ENCODE measurements at places on chromosomes 7 and 10. TPM values are rescaled to one million over a fixed set of nuclear protein-coding genes. Genes with fewer than 3 reads are reported as not detected.

The PALD1 gene
- total RNA-seq = 3.0 TPM

The GPR158 gene
- total RNA-seq = 0.64 TPM

The CPA2 gene
- total RNA-seq = 0.87 TPM

The FAS gene
- 8.1 TPM for total RNA-seq

The CRPPA gene
- total RNA-seq = 2.4 TPM

The EPO gene
- total RNA-seq = not detected

The SSC4D gene
- total RNA-seq = 1.6 TPM

The RAMP3 gene
- 0.13 TPM for total RNA-seq

GRCh38 chr10:42790835-42791234 is 8.2 kb downstream of the BMS1 start:
- no peak for DNase-seq
- H3K27me3 ChIP-seq = no peaks in the 10 kb centered on the region
- no peak overlapping the region for H3K4me3 ChIP-seq
- H3K4me1 ChIP-seq = no peaks in the 10 kb centered on the region
- peaks cover 55% of the 10 kb centered on the region for H3K36me3 ChIP-seq

DNA sequence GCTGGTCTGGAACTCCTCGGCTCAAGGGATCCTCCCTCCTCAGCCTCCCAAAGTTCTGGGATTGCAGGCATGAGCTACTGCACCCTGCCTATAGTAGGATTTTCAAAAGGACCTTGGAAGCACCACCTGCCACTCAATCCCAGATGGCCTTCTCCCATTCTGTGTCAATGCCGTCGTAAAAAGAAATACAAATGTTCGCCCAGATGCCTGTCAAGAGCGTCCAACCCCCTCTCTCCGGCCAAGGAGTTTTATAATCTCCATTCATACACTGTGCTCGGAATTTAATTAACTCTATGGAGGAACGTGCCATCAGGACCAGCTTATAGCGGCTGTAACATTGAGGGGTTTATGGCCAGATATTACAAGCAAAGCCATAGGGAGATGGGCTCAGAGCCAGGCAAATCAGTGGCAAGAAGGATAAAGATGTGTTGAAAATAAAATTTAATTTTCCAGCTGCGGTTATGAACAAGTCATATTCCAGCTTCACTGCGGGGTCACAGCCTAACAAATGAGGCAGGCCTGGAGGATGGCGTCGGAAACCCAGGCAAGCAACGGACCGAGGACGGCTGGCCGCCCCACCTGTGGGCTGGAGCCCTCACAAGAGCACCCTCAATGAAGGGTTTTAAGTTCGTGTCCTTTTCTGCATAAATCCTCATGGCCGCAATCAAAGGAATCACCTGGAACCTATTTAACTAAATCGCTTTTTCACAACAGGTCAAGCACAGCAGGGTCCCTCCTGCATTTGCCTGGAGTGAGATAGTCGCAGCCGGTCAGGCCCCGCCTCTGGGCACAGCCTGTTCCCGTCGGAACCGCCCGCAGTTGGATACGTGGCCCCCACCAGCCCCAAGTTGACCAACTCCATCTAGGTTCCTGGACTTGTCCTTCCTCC is 374.5 kb upstream of the FOXK1 start:
- no peak overlapping the region for H3K27ac ChIP-seq
- no peaks in the 10 kb centered on the region for H3K4me1 ChIP-seq
- H3K4me3 ChIP-seq = no peak overlapping the region
- peaks cover 4% of the 10 kb centered on the region for H3K27me3 ChIP-seq
- H3K36me3 ChIP-seq = no peaks in the 10 kb centered on the region

GRCh38 chr10:45144326-45145070 is 143.8 kb downstream of the ZNF22 start:
- no peak for DNase-seq
- no peaks in the 10 kb centered on the region for H3K4me1 ChIP-seq

GRCh38 chr7:136102881-136103280 is 125.7 kb upstream of the MTPN start:
- no peaks in the 10 kb centered on the region for H3K27me3 ChIP-seq
- no peaks in the 10 kb centered on the region for H3K36me3 ChIP-seq
- H3K4me3 ChIP-seq = no peak overlapping the region
- no peaks in the 10 kb centered on the region for H3K4me1 ChIP-seq
- no peak for DNase-seq

DNA sequence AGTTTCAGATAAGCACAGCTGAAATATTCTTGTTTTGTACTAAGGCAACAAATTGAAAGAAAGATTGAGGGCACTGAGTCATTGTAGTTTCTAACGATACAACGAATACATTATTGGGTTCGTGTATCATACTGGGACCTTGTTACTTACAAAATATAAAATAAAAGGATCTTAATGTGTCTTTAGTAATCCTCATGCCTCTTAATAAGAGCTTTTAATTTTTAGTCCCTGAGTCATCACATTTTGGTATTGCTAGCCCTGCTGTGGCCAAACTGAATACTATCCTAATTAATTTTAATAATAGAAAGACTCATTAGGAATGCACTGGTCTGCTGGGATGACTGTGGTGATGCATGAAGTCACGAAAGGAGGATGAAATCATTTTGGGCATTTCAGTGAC is 309.7 kb downstream of the EXOC4 start:
- H3K27me3 ChIP-seq = no peaks in the 10 kb centered on the region
- no peak overlapping the region for H3K4me3 ChIP-seq
- no peaks in the 10 kb centered on the region for H3K4me1 ChIP-seq

GRCh38 chr10:100520811-100521210 is 1.1 kb upstream of the SEC31B start:
- no peaks in the 10 kb centered on the region for H3K4me1 ChIP-seq
- H3K4me3 ChIP-seq = no peak overlapping the region
- no peak overlapping the region for H3K27ac ChIP-seq

- H3K4me1 ChIP-seq = no peaks in the 10 kb centered on the region
- no peak for DNase-seq
- H3K27ac ChIP-seq = no peak overlapping the region
- H3K4me3 ChIP-seq = no peak overlapping the region
Measured at GRCh38 chr10:600876-601659, 88.4 kb downstream of the DIP2C start.

DNA sequence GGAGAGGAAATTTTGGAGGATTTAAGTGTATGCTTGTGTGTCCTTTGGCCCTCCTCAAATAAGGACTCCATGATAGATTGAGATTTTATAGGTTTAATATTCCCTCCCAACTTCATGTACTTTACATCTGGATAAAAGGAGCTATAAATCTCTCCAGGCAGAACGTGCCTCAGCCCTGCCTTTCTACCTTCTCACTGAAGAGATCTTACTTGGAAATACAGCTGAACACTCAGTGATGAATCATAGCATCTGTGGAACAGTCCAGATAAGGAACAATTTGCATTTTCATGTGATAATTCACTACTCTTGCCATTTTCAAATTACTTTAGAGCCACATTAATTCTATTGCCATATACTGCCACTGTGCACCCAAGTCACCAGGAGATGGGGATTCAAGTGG is 364.6 kb upstream of the PODXL start:
- no peak for DNase-seq

GRCh38 chr10:43361547-43362190 is 9.8 kb upstream of the FXYD4 start:
- H3K27me3 ChIP-seq = no peaks in the 10 kb centered on the region
- H3K4me1 ChIP-seq = peaks cover 10% of the 10 kb centered on the region
- H3K36me3 ChIP-seq = no peaks in the 10 kb centered on the region
- peak overlapping the region; percentile 76 for H3K4me3 ChIP-seq
- DNase-seq = no peak

GRCh38 chr10:103449208-103450144 is 2.7 kb downstream of the CALHM2 start:
- peaks cover 17% of the 10 kb centered on the region for H3K4me1 ChIP-seq
- DNase-seq = no peak
- no peaks in the 10 kb centered on the region for H3K27me3 ChIP-seq
- no peak overlapping the region for H3K27ac ChIP-seq

DNA sequence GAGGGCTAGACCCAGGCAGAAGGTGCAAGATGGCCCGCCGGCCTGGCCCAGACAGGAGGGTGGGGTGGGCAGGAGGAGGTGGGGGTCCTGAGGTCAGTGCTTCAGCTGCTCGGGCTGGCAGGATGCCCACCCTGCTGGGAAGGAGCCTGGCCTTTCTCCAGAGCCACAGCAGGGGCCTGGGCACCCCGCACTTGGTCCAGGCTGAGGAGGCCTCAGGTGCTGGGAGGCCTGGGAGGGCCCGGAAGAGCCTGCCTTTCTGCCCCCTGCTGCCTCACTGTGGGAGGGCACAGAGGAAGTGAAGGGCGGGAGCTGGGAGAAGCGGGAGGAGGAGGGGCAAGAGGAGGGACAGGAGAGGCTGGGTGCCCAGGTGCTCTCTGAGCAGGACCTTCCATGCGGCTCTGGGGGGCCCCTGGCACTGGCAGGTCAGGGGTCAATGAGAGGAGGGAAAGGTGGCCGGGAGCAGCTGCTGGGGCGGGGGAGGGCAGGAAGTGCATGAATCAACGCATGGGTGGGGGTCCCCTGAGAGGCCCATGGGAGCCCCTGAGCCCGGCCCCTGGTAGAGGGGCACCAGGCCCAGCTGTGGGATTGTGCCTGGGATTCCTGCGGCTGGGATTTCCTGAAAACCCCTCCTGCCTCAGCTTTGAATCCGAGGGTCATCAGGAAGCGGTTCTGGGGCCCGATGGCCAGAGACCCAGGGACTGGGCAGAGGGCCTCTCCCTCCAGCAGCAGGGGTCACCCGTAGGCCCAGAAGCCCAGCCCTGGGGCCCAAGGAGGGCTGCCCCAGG is 49.9 kb downstream of the PWWP2B start:
- H3K27me3 ChIP-seq = no peaks in the 10 kb centered on the region
- H3K36me3 ChIP-seq = no peaks in the 10 kb centered on the region
- H3K27ac ChIP-seq = peak overlapping the region; percentile 98
- H3K4me1 ChIP-seq = peaks cover 69% of the 10 kb centered on the region
- H3K4me3 ChIP-seq = 0 out of 2 replicates have a peak overlapping the region, but pooled peaks have one; percentile 3
- no peak for DNase-seq

DNA sequence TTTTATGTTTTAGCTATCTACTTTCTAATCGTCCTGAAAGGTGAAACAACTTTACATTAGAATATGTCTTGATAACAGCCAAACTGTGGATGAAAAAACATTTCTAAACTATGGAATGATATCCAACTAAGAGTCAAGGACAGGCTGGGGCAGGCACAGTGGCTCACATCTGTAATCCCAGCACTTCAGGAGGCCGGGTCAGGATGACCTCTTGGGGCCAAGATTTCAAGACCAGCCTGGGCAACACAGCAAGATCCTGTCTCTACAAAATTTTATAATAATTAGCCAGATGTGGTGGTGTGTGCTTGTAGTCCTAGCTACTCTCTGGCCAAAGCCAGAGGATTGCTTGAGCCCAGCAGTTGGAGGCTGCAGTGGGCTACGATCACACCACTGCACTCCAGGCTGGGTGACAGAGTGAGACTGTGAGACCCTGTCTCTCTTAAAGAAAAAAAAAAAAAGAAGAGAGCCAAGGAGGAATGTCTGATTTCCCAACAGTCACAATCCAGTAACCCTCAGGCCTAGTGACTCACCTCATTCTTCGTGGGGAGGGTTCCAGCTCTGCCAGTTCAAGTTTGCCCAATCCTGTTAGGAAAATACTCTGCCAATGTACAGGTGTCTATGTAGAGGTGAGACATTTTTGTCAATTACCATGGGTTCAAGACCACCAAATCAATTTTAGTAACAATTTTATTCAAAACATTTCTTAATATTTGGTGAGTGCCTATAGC is 14.6 kb upstream of the FZD1 start:
- no peak overlapping the region for H3K27ac ChIP-seq
- no peaks in the 10 kb centered on the region for H3K36me3 ChIP-seq
- H3K27me3 ChIP-seq = no peaks in the 10 kb centered on the region

DNA sequence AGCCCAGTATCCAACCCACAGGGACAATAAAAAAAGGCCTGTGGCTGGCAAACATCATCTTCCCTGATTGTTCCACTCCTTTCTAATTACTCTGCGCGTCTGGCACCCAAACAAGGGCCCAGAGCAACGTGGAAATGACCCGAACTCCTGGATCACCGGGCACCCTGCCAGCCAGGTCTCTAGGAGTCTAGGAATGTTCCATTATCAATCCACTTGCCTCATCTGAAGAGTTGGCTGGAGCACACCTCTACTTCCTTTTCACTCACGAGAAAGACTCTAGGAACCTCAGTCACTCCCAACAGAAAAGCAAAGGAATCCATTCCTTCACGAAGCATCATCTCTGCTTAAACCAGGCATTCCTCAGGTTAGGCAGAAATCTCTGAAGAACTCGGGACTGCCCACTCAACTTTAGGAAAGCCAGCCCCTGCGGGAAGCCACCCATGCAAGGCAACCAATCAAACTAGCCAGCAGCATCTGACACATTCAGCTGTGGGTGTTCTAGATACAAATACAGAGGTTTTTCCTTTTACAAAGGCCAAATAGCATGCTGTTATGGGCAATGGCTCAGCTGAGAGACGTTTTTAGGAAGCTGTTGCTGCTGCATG is 37.7 kb downstream of the ATXN7L1 start:
- DNase-seq = no peak
- H3K4me1 ChIP-seq = peaks cover 6% of the 10 kb centered on the region
- no peaks in the 10 kb centered on the region for H3K27me3 ChIP-seq

DNA sequence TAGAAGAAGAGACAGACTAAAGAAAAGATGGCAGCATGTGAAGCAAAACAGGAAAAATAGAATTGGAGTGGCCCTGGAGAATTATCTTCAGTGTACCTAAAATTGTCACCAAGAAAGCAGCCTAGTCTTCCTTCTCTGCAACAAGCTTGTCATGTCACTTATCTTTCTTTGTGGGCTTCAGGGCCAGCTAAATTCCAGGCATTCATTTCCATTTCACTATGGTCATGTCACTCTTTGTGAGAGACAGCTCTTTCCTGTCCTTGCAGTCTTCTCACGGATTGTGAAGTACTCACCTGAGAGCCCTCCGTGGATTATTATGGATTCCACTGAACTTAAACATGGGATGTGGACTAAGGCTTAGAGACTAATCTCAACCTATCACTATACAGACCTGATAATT is 9.0 kb upstream of the HKDC1 start:
- H3K36me3 ChIP-seq = peaks cover 12% of the 10 kb centered on the region
- H3K27me3 ChIP-seq = no peaks in the 10 kb centered on the region
- H3K27ac ChIP-seq = no peak overlapping the region
- no peak overlapping the region for H3K4me3 ChIP-seq
- no peak for DNase-seq
- H3K4me1 ChIP-seq = peaks cover 4% of the 10 kb centered on the region

GRCh38 chr7:50681432-50682045 is 101.2 kb downstream of the GRB10 start:
- no peaks in the 10 kb centered on the region for H3K27me3 ChIP-seq
- no peaks in the 10 kb centered on the region for H3K36me3 ChIP-seq
- no peak for DNase-seq
